ENCODE measurements at places on chromosomes 1 and 21.

- DNase-seq, result no peak
Measured at GRCh38 chr1:212688341-212689047, 11.1 kb downstream of the BATF3 start.

- no peak for DNase-seq
Measured at GRCh38 chr1:150972417-150972940, 2.2 kb downstream of the CERS2 start.

DNA sequence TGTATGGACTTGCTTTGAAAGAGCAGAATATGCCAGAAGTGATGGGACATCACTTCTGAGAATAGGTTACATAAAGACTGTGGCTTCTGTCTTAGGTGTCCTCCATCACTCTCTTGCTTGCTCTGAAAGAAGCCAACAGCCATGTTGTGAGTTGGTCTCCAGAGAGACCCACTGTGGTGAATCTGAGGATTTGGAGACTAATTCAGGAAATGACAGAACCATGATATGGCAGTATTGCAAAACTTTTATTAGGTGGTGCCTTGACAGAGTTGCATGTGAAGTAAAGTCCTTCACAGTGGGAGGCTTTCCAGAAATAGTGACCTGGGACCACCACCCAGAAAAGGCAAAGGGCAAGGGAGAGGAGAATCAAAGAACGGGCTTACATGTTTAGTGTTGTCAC is 628.6 kb downstream of the KCNT2 start:
- no peak for DNase-seq

- DNase-seq, result no peak
Measured at GRCh38 chr21:39204134-39204533, 20.9 kb upstream of the PSMG1 start.

GRCh38 chr1:236020359-236021219 is 44.3 kb downstream of the NID1 start:
- DNase-seq, result no peak

- DNase-seq, result no peak
Measured at GRCh38 chr1:151655371-151655770, 43.5 kb downstream of the SNX27 start.

- peak; percentile 57 for DNase-seq
Measured at GRCh38 chr1:46533179-46533864, 18.1 kb downstream of the KNCN start.

- DNase-seq, result no peak
Measured at GRCh38 chr21:15309022-15309590, 244.3 kb upstream of the NRIP1 start.

DNA sequence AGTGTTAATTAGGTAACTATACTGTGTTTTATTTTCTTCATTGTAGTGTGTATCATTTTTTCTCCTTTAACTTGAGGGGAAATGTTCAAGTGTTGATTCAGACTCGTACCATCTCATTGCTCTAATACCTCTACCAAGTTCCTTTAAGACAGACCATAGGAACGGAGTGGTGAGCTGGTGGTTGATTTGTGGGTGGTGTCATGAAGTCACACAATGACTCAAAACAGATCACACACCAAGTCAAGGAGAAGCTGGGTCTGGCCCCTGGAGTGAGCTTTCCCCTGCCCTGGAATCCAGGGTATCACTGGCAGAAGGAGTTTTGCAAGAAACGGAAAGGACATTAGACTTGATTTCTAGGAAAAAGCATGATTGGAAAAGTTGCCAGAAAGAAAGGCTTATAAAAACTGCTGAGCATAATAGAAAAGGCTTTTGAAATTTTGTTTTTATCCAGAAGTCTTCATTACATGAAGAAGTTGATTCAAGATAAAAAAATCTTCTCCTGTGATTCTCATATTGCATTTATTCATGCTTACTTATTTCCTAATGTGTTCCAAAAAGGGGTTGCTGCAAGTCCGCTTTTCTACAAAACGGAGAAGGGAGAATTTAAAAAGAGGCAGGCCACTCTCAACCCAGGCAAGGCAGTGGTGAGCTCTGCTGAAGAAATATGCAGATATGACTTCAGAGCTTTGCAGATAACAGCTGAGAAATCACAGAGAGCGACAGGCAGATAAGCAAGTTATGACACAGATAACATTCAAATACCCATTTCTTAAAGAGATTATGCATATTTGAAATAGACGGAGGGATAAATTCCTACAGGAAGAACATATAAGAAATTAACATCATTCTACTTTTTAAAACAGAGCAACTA is 79.7 kb downstream of the TBX19 start:
- DNase-seq, result no peak

GRCh38 chr1:100581096-100581705 is 43.3 kb downstream of the GPR88 start:
- no peak for DNase-seq

GRCh38 chr1:93078638-93078985 is 471 bp upstream of the MTF2 start:
- DNase-seq, result no peak

- no peak for DNase-seq
Measured at GRCh38 chr21:14956807-14957206, 108.0 kb downstream of the NRIP1 start.

DNA sequence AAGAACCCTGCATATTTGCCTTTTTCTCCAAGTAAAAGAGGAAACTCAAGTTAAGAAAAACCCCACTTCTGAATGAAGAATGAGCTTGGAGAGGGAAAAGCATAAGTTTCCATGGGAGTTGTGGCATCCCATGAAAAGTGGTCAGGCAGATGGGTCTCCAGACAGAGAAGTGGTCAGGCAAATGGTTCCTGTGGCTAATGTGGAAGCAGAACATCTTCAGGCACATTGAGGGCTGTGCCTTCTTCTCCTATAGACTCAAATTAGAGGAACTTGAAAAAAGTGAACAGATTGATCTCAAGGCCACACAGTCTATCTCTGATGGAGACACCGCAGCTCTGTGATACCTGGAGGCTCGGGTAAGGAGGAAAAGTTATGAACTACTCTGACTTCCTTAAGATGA is 55.7 kb upstream of the KIRREL1 start:
- DNase-seq, result no peak

GRCh38 chr1:55150880-55151588 is 64.1 kb downstream of the USP24 start:
- DNase-seq, result no peak

- no peak for DNase-seq
Measured at GRCh38 chr1:164086832-164087231, 472.2 kb upstream of the PBX1 start.

DNA sequence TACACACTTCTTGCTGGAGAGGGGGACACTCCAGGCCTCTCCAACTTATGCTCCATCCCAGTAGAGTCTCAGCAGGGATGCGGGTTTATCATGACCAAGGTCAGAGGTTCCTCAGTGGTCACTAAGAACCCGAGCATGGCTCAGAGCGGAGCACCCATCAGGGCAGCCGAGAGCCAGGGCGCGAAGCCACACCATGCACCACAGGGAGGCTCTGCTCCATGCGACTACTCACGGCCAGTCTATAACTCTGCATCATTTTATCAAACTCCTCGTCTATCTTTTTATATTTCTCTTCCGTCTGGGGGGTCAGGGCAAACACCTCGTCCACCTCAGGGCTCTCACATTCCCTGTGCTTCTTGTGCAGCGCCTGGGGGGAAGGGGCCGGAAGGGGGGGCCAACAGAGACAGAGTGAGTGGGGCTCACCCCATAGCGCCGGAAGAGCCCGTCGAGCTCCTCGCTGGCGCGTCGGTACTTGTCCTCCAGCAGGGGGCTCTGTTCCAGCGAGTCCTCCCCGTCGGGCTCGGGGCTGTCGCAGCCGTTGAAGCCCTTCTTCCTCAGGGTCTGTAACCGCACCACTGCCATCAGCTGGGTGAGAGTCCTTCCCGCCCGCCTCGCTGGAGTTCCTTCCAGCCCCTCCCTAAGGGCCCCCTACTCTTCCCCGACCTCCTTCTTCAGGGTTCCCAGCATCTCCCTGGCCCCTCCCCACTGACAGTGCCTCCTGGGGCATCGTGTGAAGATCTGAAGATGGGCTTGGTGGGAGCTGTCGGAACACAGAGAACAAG is 20.0 kb downstream of the MEF2D start:
- peak; percentile 83 for DNase-seq

DNA sequence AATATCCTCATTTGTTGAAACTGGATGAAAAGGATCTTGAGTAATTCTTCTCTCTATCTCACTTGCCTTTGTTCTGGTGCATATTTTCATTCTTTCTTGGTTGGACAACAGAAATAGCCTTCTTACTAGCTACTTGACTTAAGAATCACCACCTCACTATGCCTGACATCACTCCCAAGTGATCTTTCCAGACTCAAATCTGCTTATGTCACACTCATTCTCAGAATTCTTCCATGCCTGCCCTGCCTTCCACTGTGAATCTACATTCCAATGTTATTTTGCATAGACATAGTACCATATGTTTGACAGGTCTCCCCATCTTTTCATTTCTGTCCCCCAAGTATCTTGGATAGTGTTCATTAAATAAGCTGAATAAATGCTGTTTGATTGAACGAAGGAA is 78.5 kb upstream of the DPYD start:
- DNase-seq, result no peak

GRCh38 chr1:185896863-185897262 is 162.7 kb downstream of the HMCN1 start:
- no peak for DNase-seq

DNA sequence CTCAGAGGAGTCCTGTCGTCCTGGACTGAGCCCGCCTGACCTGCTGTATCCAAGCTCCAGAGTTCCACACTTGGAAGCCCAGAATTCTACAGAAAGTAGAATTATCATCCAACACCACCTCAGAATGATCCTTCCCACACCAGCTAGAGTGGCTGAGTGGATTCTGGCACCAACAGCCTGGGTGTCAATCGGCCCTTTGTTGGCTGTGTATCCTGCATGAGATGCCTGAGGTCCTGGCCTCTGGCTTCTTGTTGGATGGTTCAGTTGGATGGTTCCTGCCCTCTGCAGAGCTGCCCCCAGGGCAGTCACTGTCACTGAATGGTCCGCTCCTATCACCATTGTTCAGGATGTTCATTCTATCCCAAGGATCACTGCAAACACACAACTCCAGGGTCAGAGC is 49.8 kb downstream of the PGBD5 start:
- no peak for DNase-seq

GRCh38 chr1:15802234-15802965 is 5.0 kb downstream of the UQCRHL start:
- no peak for DNase-seq

DNA sequence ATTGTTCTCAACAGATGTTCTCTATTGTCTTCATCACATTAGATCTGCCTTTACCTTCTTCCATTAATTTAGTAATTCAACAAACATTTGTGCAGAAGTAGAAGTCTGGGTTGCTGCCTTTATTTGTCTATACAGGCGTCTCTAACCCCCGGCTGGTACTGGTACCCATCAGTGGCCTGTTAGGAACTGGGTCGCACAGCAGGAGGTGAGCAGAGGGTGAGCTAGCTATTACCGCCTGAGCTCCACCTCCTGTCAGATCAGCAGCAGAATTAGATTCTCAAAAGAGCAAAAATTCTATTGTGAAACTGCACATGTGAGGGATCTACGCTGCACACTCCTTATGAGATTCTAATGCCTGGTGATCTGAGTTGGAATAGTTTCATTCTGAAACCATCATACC is 12.9 kb upstream of the EDEM3 start:
- no peak for DNase-seq

GRCh38 chr1:237864338-237865244 is 26.1 kb downstream of the ZP4 start:
- no peak for DNase-seq

GRCh38 chr1:167221126-167221737 is 546 bp downstream of the POU2F1 start:
- peak; percentile 39 for DNase-seq

GRCh38 chr1:30449003-30449402 is 274.4 kb downstream of the MATN1 start:
- DNase-seq, result no peak

- DNase-seq, result no peak
Measured at GRCh38 chr21:45403825-45404729, 888 bp upstream of the COL18A1 start.

DNA sequence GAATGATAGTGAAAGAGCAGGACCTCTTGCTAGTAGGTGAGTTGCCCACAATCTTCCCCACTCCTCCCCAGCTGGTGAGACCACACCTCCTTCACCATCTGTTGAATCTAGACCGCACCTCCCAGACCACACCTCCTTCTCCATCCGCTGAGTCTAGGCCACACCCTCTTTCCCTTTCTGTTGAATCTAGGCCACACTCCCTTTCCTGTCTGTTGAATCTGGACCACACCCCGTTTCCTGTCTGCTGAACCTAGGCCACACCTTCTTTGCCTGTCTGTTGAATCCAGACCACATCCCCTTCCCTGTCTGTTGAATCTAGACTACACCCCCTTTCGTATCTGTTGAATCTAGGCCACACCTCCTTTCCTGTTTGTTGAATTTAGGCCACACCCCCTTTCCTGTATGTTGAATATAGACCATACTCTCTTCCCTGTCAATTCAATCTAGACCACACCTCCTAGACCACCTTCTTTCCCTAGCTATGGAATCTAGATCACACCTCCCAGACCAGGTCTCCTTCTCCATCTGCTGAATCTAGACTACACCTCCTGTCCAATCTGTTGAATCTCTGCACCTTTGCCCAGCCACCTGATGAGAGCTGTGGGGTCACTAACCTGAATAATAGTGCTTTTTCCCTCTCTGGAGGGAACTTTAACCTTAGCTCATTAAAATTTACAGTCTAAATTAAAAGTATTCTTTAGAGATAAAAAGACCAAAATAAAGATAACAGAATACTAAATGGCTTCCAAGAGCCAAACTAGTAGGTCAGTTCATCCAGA is 116.3 kb downstream of the DAB1 start:
- DNase-seq, result peak; percentile 31

DNA sequence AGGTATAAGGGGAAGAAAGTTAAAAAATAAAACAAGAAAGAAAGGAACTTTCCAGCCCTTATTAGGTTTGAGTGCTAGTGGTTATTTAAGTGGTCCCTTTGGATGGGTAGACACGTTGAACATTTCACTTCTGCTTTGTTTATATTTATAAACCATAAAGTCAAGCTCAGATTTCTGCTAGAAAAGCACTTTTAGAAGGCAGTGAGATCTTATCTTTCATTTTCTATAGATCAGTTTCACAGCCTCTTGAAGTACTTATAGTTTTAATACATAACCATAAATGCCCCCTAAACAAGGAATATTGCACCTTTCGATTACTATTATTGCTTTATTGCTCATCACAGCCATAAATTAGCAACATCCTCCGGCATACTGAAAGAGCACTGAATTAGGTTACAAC is 446.8 kb upstream of the PLXNA2 start:
- no peak for DNase-seq

DNA sequence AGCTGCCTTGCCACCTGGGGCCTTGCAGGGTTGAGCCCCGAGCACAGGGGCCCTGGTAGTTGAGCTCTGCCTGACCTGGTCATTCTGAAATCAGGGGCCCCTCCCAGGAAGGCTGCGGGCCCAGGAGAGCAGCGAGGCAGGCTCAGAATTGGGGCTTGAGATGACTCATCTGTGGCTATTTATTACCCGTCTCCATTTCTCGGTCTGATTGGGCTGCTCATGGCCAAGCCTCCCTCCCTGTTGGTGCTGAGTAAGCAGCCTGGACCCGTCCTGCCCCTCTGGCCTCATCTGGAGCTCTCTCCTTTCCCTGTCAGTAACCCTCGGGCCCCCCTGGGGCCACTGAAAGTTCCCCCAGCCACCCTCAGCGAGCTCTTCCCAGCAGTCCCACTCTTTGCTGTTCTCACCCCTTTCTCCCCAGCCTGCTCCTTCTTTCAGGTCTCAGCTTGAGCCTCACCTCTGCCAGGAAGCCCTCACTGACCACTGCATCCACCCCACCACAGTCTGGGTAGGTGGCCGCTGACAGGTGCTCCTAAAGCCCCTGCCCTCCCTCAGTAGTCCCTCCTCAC is 11.0 kb upstream of the TNFRSF8 start:
- no peak for DNase-seq

- no peak for DNase-seq
Measured at GRCh38 chr1:200890818-200891773, 3.6 kb upstream of the INAVA start.

- DNase-seq, result no peak
Measured at GRCh38 chr1:48684381-48684780, 92.3 kb downstream of the BEND5 start.
